NCI-H2081 treated with DMSO at 0.1 percent for 48 hours (cell line): ENCODE measurements at places on chromosomes 2 and 18.

DNA sequence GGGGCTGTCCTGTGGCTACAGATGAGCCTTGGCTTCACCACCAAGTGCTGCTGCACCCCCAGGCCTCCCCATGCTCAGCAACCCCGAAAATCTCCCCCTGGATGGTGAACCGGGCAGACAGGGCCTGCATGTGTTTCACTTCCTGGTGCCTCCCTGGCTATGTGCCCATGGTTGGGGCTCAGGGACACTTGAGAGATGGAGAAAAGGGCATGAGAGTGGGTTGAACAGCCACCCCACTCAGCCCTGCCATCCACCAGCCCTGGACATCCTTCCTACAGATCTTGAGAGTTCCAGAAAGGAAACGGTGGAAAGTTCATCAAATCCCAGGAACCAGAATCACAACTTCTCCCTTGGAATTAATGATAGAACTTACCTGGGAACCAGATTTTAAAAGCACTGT, 74.7 kb upstream of the TEX51 start:
- no peak for DNase-seq

DNA sequence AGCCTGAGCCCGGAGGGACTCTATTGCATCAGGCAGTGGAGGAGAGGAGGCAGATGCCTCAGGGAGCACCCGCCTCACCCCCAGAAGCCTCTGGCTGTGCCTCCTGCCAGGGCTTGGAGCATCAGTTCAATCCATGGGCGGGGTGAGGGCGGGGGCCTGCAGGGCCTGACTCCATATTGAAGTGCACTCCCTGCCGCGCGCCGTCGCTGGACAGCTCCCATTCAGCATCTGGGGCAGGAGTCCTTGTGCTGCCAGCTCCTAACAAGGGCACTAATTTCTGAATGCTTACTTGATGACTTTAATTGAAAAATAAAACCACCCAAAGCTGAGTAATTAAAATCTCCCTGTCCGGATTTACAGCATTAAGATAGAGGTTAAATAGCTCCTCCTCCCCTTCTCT, 23.8 kb downstream of the C1QL2 start:
- no peak for DNase-seq

DNA sequence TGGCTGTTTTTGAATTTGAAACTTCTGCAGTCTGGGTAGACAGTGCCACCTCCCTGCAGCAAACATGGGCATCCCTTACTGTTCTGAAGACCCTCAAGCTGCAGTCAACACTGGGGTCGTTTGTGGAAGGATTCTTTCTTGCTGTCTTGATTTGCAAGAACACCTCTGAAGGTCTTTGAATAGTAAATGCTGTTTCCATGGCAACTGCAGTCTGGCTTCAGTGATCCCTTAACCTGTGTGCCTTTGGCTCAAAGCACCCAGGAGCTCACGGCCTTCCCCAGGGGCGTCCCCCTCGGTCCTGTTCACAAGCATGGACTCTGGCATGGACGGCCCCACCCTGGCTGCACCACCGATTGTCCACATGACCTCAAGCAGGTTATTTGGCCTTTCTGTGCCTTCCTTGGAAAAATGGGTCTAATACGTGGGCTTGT, 38.3 kb downstream of the LRRFIP1 start:
- DNase-seq = no peak

DNA sequence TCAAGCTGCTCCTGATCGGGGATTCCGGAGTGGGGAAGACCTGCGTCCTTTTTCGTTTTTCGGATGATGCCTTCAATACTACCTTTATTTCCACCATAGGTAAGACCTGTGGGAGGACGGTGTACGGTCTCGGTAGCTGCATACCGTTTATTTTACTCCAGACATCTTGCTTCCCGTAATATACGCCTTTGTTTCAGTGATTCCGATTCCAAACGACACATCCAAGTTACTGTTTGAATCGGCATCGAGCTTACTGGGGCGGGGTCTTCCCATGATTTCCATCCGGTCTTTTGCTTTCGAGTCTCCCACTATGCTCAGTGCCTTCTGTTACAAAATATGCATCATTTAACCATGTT, 731 bp downstream of the RAB10 start:
- no peak for DNase-seq

DNA sequence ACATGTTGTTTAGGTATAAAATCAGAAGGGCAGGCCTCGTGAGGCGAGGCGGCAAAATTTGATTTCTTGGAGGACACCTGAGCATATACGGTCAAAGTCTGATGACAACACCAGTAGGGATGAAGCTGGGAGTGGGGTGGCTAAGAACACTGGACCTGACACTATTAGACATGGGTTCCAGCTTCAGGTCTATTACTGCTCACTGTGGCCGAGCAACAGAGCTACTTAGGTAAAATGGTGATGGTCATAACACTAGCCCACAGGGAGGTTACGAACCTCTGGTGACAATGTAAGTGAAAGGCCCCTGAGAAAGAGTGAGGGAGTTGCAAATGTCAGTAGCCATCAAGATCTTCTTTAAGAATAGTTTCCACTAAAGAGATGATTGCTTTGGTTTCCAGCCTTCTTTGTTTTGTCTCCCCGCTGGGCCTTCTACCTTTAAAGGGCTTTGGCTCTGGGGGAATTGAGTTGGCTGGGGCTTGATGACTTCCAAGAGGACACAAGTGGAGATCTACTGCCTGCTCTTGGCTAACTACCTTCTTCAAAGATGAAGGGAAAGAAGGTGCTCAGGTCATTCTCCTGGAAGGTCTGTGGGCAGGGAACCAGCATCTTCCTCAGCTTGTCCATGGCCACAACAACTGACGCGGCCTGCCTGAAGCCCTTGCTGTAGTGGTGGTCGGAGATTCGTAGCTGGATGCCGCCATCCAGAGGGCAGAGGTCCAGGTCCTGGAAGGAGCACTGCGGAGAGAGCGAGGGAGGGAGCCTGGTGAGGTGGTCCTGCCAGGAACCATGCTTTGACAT, 3.5 kb downstream of the IL1B start:
- DNase-seq = no peak

- no peak for DNase-seq
Measured at GRCh38 chr2:66561645-66562303, 126.8 kb downstream of the MEIS1 start.

DNA sequence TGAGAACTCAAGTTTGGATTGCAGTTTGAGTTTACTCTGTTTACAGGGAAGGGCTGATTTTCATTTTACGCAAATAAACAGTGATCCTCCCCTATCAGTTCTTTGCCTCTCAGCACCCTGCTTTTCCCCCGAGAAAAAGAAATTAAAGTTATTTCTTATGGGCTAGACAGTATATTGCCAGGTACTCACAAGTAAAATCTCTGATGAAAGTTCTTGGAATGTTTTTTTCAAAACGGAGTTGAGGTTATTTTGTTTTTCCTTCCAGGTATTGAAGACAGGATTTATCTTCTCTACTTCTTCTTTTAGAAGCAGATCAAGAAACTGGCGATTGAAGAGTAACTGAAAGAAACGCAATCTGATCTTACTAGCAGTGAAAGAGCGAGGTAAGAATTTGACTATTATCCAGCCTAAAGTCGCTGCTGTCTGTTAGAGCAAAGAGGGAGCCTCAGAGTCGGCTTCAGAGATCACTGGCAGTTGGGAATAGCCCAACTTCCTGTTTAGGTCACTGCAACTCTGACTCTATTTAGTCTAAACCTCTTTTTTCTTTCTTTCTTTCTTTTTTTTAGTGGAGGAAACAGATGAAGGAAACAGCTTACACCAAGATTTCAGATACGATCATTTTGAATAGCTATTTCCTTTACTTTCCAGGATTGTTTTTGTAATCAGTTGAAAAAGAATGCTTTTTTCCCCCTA, at the start of gene TFPI:
TFPI (minus strand) TSS at position 425 of the 693 bp plus-strand sequence. CDS start 50,667 bp downstream, outside the sequence.
- no peak for DNase-seq

- DNase-seq = no peak
Measured at GRCh38 chr2:12686708-12687283, 29.9 kb upstream of the TRIB2 start.

- no peak for DNase-seq
Measured at GRCh38 chr2:108383146-108383830, 5.5 kb downstream of the SULT1C4 start.

- DNase-seq = no peak
Measured at GRCh38 chr2:7456762-7457161, 539.5 kb downstream of the RNF144A start.

DNA sequence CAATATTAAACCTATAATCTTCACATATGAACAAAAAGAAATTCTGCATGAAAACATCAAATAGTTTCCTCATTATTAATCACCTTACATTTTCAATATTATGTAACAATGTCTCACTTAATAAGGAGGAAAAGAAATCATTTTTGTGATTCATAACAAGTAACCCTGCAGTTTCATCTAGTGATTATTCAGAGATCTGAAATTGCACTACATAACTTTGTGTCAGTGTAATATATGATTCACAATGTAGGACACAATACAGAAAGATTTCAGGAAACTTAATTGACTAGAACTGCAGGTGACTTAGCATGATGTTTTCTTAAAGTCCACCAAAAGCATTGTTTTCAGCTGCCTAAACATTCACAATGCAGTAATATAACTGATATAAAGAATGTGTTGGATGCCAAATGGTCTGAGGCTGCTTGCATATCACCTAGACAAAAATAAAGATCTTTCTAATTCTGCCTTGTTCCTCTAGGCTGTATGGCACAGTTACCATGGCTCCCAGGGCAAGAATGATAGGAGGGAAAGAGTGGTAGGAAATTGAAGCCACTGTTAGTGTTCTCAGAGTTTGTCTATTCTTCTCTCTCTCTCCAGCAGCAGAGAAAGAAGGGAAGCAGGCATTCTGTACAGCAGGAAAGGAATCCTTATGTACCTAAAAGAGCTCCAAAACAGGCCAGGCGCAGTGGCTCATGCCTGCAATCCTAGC, 366.6 kb downstream of the FSIP2 start:
- DNase-seq = no peak

DNA sequence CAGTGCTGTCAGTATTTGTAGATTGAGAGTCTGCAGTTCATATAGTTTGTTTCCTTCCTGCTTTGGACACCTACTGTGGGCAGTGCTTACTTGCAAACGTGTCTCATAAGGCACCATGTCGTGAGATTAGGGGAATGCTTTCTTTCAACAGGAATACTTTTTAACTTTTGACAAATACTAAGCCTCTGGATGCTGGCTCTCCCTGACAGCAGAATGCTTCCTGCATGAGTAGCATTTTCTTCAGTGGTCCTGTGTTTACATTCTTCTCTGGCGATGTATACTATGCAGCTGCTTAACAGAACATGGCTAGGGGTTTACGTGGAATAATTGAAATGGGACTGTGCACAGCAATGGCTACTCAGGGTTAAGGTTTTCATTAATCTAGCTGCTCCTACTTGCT, 807.5 kb downstream of the MBD2 start:
- DNase-seq = no peak

DNA sequence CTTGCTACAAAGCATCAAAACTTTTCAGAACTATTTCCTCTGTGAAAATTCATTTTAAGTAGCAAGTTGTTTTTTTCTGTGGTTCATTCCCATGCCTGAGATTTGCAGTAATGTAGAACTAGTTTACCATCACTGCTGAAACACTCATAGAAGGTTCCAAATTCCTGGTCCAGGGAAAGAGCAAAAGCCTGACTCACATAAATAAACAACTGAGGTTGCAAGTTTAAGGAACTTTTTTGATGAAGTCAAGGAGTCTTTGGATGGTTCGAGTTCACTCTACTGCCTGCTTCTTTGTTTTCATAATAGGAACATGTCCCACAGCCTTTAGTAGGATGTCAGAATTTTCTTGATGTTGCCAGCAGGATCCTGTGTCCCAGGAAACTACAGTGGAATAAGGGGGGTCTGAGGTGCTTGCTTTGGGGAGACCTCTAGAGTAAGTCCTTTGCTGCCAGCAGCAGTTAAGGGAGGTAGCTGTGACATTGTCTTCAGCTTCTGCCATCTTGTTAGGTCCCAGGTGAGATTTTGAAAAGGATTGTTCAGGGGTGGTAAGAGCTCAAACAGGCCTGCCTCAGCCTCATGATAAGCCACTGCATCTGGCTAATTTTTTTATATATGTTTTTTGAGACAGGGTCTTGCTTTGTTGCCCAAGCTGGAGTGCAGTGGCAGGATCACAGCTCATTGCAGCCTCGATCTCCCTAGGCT, 43.9 kb downstream of the ACSL3 start:
- DNase-seq = no peak

DNA sequence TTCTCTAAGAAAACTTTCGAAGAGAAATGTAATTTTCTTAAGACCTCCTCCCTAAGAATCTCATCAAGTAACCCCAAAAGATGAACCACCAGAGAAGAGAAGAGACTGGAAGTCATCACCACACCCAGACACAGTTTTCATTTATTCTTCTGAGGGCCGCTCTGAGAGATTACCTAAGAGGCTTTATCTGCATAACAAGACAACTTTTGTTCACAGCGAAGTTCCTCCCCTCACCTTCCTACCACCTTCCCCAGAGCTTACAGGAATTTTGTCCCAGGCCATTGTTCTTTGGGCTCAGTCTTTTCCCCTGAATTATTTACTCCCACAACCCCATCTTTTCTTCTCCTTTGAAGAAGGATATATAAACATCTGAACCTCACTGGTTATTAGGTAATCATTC, 92.8 kb downstream of the AKAIN1 start:
- no peak for DNase-seq

- no peak for DNase-seq
Measured at GRCh38 chr2:10900216-10901109, 11.3 kb upstream of the KCNF1 start.
